ENCODE measurements at places on chromosomes 16 and 17.

GRCh38 chr16:85687651-85688471 lies 893 bp downstream of the GINS2 start:
- DNase-seq, result no peak

GRCh38 chr17:82794781-82795482 lies 43.1 kb downstream of the TBCD start:
- no peak for DNase-seq

- DNase-seq, result no peak
These were observed 2.9 kb downstream of the ARSG start for GRCh38 chr17:68294196-68294555.

DNA sequence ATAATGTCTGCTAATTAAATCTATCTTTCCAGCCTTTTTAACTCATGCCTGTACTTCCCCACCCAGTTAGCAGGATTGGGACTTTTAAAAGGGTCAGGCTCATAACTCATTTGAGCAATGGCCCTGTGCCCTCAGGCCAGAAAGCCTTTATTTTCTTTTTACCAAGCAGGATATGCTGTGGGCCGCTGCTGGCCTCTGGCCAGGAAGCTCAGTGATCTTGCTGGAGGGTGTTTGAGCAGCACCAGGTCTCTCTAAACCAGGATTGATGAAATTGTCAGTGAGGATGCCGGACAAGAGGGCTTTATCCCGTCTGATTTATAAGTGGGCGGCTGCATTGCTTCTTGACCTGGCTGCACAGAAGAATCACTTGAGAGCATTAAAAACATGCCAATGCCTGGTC lies 187.8 kb downstream of the RAB11FIP4 start:
- peak; percentile 88 for DNase-seq

- no peak for DNase-seq
These were observed 142.0 kb upstream of the RCVRN start for GRCh38 chr17:10046786-10047785.

GRCh38 chr17:83084214-83084613 lies 4.8 kb downstream of the METRNL start:
- no peak for DNase-seq

DNA sequence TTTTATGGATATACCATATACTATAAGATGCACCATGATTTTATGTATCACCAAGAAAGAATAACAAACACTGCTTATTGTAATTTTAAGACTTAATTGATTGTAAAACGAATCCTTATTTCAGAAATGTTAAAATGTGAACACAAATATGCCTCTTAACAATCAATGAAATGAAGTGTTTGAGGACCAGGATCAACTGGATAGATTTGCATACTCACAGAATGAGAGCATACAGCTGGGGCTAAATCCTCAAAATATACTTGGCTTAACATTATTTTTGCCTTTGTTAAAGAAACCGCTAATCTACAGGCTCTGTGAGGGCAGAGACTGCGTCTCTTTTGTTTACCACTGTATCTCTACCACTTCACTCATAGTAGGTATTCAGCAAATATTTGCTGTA lies 93.6 kb downstream of the SPACA3 start:
- no peak for DNase-seq

DNA sequence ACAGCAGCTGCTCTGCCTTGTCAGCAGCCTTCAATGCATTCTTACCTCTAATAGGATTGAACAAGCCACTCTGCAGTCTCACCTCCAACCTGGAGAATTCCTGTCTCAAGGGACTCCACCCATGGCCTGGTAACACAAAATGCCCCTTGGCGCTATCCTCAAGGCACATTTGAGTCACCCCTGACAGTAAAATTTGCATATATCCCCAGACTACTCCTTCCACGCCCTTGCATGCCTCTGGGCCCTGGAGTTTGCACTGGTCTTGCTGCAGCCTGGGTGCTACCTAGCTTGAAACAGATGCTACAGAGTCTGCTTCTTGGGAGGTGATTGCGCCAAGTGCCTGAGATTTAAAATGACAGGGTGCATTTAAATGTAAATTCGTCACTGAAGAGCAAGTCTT lies 391.4 kb upstream of the MAF start:
- no peak for DNase-seq

DNA sequence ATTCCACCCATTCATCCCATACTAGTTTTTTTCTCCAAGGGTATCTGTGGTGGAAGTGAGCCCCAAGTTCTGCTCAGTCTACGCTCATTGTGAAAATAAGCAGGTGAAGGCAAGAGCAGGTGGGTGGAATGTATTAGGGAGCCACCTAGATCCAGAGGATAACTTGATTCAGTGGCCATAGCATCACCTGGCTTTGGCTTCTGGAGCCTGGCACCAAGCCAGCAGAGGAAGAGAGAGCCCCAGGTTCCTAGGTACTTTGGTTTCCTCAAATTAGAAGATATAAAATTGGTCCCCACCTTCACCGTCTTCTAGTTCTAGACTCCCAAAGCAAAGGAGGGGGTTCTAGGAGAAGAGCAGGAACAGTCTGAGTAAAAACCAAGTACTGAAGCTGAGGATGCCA lies 4.1 kb downstream of the FXR2 start:
- DNase-seq, result no peak

GRCh38 chr17:57556320-57556719 lies 188.8 kb downstream of the CCDC182 start:
- no peak for DNase-seq

GRCh38 chr17:59047616-59048015 lies 59.1 kb downstream of the TRIM37 start:
- no peak for DNase-seq

GRCh38 chr17:73785496-73785895 lies 141.3 kb upstream of the SDK2 start:
- no peak for DNase-seq

- peak; percentile 80 for DNase-seq
These were observed 162.6 kb downstream of the SALL1 start for GRCh38 chr16:50988441-50988840.

GRCh38 chr16:567373-568256 lies 810 bp downstream of the NHLRC4 start:
- DNase-seq, result no peak

- DNase-seq, result no peak
These were observed 19.2 kb downstream of the GSDMB start for GRCh38 chr17:39899215-39899614.
